Renal cortical epithelial cell (primary cell): ENCODE measurements at places on chromosomes 3 and 15.
A peak's percentile ranks its signal among the peaks of the same experiment; 100 is the strongest.

GRCh38 chr3:10929978-10930665 is 62.4 kb upstream of the SLC6A1 start:
- no peak for DNase-seq

DNA sequence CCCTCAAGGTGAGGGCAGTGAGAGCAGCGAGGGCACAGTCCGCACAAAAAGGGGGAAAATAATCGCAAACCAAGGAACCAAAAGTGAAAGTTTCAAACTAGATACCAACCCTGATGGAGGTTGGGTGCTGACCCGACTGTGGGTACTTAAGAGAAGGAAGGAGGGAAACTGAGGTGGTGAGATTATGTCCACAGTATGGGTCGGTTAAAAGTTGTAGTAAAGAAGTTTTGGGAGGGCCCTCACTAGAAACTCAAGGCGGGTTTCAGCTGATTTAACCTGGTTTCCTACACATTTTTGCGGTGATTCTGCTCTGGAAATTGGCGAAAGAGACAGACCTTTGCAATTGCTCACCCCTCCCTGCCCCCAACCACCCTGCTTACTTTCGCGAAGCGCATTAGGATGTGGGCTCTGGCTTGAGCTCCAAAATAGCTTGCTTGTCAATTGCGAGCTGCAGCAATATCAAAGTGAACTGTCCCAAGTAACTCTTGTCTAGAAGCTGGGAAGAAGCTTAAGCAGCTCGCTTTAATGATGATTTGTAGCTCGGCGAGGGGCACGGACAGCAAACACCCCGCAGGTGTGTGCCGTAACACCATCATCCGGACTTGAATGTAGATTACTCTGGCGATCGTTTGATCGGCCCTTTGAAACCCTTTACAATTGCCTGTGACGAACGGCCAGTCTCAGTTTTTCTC is 15.8 kb downstream of the SOX2 start:
- DNase-seq: no peak

GRCh38 chr3:41565948-41566514 is 366.7 kb downstream of the CTNNB1 start:
- no peak for DNase-seq

GRCh38 chr3:128348805-128349531 is 117.7 kb downstream of the DNAJB8 start:
- DNase-seq: peak; percentile 59

GRCh38 chr3:69189487-69189886 is 67.1 kb upstream of the LMOD3 start:
- no peak for DNase-seq

DNA sequence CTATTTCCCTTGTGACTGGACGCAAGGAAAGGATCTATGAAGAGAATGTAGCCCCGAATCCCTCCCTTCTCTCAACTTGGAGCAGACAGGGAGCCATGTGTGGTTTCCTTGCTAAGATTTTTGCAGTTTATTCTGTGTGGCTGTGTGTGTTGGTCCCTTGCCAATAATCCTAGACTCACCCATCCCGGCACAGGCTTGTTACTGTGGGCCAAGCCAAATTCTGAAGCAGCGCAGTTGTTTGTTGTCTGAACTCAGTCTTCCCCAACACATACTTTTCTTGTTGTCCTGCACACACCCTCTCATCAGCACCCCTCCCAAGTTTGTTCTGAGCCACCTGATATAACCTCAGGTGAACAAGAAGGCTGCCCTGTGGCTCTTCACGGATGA is 193.3 kb upstream of the CTDSPL start:
- no peak for DNase-seq

- peak; percentile 88 for DNase-seq
Observed at GRCh38 chr3:67349551-67350174, 304.7 kb downstream of the SUCLG2 start.

DNA sequence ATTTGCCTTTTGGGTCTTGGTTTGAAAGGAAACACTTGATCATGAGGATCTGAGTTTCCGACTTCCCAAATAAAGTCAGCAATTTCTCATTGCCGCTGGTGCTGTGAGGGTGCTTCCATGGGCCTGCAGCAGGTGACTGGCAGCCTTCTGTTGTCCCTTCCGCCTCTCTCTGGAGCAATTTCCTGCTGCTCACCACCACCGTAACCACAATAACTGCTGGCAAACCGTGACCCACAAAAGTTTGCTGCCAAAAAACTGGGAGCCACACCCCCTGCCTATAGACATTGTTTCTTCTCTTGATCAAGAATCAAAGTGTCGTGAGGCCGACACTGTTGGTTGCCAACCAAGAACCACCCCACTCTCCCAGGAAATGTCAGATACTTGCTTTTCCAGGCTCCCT is 164.0 kb downstream of the NR2F2 start:
- DNase-seq: no peak

GRCh38 chr15:99454107-99454809 is 111.5 kb upstream of the MEF2A start:
- no peak for DNase-seq

- no peak for DNase-seq
Observed at GRCh38 chr3:186141790-186142189, 32.9 kb upstream of the ETV5 start.

DNA sequence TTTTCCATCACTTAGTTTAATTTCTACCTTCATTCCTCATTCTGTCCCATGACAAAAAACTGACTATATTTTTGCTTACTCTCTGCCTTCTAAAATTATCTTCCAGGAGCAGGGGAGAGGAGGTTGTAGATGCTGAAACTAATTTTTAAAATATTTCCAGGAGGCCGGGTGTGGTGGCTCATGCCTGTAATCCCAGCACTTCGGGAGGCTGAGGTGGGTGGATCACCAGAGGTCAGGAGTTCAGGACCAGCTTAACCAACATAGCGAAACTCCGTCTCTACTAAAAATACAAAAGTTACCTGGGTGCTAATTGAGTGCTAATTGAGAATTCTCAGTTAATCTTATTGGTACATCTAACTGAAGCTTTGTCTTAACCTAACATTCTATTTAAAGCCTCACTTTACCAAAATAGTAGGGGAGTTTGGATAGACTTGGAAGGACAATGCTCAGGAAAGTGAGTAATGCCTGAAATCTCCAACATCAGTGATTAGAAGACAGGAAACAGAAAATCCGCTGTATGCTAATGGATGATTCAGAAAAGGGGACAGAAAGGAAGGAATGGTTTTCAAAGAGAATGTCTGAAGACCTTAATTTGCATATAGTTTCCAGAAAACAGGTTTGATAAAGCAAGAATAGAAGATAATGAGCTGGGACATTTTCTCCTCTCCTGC is 336.1 kb downstream of the GBE1 start:
- DNase-seq: peak; percentile 19

DNA sequence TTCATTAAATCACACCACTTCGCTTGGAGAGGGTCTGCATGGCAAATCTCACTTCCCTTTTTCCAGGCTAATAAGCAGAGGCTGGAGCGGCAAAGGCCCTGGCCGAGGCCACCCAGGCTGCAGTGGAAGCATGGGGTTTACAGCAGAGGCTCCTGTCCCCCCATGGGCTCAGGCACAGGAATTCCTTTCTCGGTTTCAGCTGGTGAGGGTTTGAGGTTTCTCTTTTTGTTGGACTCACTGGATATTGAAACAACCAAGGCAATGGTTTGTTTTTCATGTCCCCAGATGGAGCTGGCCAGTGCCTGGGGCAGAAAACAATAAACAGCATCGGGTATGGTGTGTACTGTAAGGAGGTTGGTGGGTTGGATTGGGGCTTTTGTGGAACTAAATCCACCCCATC is 175.6 kb upstream of the RASGRP1 start:
- DNase-seq: no peak

- DNase-seq: no peak
Observed at GRCh38 chr15:26870346-26870745, 3.5 kb downstream of the GABRA5 start.

GRCh38 chr3:37993820-37994638 is 3.4 kb downstream of the VILL start:
- peak; percentile 49 for DNase-seq

- peak; percentile 38 for DNase-seq
Observed at GRCh38 chr3:46662771-46663551, 30.5 kb downstream of the ALS2CL start.

- no peak for DNase-seq
Observed at GRCh38 chr3:15601046-15601398, 347 bp downstream of the HACL1 start.

- DNase-seq: no peak
Observed at GRCh38 chr3:149186721-149187120, 34.9 kb downstream of the CP start.

DNA sequence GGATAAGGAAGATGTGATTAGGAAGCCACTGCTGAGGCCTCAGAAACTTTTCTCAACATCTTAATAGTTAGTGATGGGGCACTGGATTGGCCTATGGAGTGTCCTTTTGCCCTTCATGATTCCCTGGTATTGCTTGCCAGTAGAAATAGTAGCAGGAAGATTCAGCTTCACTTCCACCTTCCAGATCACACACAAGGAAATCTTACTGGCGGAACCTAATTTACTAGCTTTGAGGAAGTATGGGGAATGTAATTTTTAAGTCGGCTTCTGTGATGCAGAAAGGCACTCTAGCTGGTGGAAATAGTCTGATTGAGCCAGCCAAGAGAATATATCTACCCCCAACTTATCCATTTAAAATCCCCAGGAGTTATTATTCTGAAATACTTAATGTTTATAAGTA is 46.5 kb downstream of the LPP start:
- no peak for DNase-seq
